ENCODE measurements at places on chromosomes 2 and 18. TPM values are rescaled to one million over a fixed set of nuclear protein-coding genes. Genes with fewer than 3 reads are reported as not detected.

Gene MTHFD2
- 192 TPM for total RNA-seq

Gene FN1
- total RNA-seq = 5.9 TPM

Gene HSPD1
- total RNA-seq = 595 TPM

Gene KIAA2012
- total RNA-seq = not detected

Gene LHCGR
- total RNA-seq = 0.11 TPM

Gene DSC2
- 4.4 TPM for total RNA-seq

Gene ANKRD30BL
- total RNA-seq = not detected

Gene XDH
- not detected for total RNA-seq

Gene UGT1A3
- not detected for total RNA-seq

Gene C2orf80
- not detected for total RNA-seq

Gene HOXD9
- total RNA-seq = not detected

Gene SLC5A7
- not detected for total RNA-seq

All from GM12878 (cell line).